Stimulated activated naive B cell treated with anti-CD40 and anti-IgM and Interleukin-4, amounts not matched to agents 10 μg/mL and 1 μg/mL and 100 μg/mL, for 72 hours (primary cell): ENCODE measurements at places on chromosomes 3 and 15.

GRCh38 chr3:6421666-6422445, 439.1 kb upstream of the GRM7 start:
- no peak for DNase-seq

- DNase-seq = no peak
Measured at GRCh38 chr15:97728791-97729190, 231.7 kb upstream of the ARRDC4 start.

GRCh38 chr3:117524890-117525289, 815.3 kb downstream of the TUSC7 start:
- DNase-seq = no peak

DNA sequence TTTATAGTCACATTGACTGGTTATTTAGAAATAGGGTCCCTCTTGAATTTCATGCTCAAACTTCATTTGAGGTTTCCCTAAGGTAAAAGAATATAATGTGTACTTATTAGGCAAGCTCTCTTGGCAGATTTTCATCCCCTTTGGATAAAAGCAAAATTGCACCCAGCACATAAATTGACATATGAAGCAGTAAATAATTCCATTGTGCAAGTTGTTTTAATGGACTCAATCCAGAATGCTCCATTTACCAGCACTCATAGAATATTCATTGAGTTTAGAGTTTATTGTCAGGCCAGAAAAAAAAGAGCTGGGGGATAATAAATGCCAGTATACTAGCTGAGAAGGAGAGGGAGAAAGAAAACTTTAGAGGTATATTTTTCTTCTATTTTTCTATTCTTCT, 136.8 kb downstream of the TPRG1 start:
- DNase-seq = no peak

DNA sequence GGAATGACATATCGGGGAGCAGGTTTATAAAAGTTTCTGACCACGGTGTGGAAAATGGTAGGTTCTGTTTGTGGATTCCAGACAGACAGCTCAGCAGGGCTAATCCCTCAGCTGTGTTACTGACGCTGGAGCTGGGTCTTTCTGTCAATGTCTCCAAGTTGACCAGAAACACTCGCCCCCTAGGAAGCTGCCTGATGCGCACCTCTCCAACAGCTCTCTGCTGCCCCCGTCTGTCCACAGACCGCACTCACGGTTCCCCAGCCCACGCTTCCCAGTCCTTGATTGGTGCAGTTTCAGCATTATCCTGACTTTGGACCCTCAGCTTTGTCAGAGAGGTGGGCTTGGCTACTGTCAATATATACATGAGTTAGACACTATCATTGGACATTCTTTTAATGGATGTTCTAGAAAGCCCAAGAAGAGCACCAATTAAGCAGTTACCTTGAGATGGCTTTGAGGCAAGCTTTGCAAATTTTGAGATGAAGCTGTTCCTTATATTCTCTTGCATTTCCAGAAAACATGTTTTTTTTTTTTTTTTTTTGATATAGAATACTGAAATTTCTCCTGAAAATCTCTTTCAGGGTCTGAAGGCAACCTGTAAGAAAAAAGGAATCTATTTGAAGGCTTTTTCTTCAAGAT, 98.9 kb upstream of the TBC1D5 start:
- peak; percentile 53 for DNase-seq

DNA sequence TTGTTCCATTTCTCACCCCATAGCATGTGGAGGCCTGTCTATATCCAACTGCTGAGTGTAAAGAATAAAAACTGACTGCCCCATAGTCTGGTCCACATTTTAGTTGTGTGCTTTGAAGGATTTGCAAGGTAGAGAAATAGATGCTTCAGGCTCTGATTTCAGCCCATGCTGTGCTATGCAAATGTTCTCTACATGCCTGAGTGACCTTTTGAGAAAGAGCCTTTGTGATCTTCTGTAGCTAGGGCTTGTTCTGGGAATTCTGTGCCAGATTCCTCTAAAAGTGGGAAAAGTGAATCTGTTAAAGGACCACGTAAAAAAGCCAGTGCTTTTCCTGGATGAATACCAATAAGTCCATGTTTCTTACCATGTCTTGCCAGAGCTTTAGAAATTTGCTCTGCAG, 5.2 kb downstream of the KCTD6 start:
- DNase-seq = no peak

- no peak for DNase-seq
Measured at GRCh38 chr3:53457068-53457467, 37.3 kb upstream of the CACNA1D start.

- DNase-seq = no peak
Measured at GRCh38 chr15:100220058-100220768, 121.6 kb downstream of the ADAMTS17 start.

GRCh38 chr15:37934340-37934739, at the start of gene TMCO5A:
TSS of gene TMCO5A (plus strand) at chr15:37934640. CDS start at chr15:37936324, 1,684 bp downstream.
- DNase-seq = no peak

DNA sequence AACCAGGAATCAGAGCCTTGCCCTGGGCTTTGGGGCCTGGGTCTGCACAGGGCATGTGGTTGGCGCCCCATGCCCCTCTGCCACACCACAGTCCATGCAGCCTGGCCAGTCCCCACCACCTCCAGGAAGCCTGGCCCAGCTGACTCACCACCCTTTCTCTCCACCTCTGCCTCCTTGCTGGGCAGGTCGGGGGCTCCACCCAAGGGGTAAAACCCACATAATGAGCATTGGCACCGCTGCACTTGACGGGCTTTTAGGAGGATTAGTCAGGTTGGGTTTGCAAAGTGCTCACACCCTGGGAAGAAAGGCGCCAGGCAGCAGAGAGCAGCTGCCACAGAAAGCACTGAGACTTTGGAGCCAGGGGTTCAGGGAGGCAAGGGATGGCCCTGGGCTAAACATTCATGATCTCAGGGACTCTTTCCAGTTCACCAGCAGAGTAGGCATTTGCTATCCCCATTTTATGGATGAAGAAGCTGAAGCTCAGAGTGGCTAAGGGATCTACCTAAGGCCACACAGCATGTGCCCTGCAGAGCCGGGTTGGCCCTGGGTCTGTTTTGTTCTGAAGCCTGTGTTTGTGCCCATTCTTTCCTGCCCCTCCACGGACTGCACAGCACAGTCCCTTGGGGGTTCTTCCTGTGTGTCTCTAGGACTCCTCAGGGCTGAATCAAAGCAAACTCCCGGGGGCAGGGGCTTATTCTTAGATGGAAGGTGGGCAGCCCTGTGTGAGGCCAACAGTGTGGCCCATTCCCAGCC, 113.4 kb downstream of the ETFA start:
- DNase-seq = no peak

GRCh38 chr3:123914829-123915228, 30.7 kb upstream of the MYLK start:
- DNase-seq = no peak

GRCh38 chr3:126555795-126556636, 2.7 kb downstream of the C3orf22 start:
- DNase-seq = no peak

DNA sequence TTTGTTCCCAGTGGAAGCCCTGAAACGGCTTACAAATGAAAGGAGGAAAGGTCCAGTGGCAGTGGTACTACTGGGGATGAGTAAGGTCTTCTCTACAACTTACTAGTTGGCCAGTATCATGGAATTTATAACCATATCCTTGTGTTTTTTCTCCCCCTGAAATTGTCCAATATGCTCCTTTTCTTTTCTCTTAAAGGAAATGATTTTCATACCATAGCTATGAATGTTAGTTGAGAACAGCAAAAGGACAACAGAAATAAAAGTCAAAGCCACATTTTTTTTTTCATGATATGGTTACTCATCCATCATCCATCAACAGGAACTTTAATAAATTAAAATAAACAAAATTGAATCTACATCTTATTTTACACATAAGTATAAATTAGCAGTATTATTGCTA, 450.4 kb downstream of the MFSD1 start:
- no peak for DNase-seq

DNA sequence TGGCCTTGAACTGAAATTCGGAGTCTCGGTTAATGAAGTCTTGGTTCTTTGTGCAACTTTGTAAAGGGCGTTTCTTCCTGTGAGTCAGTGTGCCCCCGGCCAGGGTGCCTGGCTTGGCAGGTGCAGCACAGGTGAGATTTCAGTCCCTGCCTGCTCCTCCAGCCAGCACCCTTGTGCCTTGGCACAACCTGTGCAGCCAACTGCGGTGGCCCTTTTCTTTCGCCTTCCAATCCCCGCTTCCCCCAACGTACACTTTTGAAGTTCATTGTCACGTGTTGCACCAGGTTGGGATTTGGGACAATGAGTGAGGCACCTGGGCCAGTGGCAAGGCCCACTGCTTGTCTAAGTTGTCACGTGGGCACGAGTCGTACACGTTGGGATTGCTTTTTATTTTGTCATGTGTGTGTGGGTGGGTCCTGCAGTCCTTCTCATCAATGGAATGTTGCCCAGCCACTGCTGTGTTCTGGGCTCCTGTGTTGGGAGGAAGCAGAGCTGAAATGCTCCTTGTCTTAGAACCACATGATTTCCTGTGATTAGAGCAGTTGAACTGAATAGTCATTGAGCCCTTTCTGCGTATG, 242.9 kb upstream of the BHLHE40 start:
- DNase-seq = no peak

DNA sequence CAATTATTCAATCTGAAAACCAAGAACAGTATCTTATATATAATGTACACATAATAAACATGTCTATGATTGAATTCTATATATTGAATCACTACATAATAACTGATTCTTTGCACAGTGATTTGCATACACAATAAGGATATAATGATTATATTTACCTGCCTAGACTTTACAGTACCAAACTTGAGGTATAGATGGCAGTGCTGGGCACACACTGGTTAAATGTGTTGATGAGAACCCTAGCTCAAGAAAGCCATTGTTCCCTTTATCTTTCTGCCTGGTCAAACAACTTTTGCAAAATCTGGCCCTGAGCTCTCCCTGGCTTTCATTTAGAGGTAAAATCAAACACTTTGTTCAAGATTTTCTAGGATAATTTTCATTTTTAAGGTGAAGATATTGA, 697.7 kb downstream of the TUSC7 start:
- no peak for DNase-seq
